ENCODE measurements at places on chromosomes 4 and X. TPM values are rescaled to one million over a fixed set of nuclear protein-coding genes. Genes with fewer than 3 reads are reported as not detected.

GRCh38 chr4:169251291-169252235 is 19.2 kb downstream of the SH3RF1 start:
- no peak for DNase-seq

DNA sequence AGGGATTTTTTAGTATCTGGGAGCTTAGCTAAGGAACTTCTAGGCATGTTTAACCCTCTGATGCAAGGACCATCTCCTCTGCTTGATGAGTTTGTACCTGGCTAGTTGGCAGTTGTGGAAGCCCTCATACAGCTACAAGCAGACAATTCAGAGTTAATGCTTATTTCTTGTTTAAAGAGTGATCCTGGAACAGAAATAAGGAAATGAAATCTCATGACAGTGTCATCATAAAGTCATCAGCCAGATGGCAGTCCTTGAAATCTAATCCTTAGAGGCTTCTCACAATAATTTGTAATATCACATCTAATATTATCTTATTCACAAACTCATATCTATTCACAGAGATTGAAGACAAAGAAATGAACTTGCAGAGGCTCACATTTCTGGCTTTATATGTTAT is 581.6 kb upstream of the FTHL17 start:
- DNase-seq: no peak

DNA sequence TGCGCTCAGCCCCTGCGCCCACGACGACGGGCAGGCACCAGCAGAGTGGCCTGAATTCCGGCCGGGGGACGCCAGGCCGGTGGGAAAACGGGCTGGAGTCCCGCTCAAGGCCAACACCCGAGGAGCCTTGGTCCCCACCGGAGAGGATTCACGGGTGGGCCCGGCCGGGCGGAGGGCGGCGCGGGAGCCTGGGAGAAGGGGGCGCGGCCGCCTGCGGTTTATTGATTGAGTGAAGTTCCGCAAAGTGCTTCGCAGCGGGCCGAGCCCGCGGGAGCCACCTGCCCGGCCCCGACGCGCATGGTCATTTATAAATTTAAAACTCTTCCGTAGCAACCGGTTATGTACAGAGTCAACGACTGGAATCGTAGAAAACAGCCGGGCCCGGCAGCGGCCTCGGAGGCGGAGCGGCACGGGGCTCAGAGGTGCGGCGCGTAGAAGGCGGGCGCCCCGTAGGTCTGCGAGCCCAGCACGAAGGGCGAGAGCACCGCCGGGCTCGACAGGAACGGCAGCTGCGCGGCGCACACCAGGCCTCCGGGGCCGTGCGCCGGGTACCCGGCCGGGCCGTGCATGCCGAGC is 3.6 kb downstream of the NKX1-1 start:
- no peak for DNase-seq

DNA sequence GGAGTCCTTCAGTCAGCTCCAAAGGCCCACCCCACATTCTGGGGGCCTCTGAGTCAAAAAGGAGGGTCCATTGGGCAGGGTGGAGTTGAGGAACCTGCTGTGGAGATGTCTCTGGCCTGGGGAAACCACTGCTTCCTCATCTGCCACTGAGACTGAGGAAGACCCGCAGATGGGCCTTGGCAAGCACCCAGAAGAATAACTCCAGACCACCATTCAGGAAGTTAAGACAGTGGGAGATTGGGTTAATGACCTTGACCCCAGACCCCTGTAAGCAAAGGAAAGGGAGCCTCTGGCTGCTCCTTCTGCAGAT is 8.1 kb upstream of the HSD17B10 start:
- no peak for DNase-seq

GRCh38 chr4:3465698-3466671 is 2.9 kb downstream of the DOK7 start:
- no peak for DNase-seq

The NOCT gene
- total RNA-seq: 9.3 TPM

Measured in lower leg skin (tissue), 4 donors.